NCI-H1436 (cell line): ENCODE measurements at places on chromosomes 12 and 14.

- no peak for DNase-seq
Observed at GRCh38 chr14:104723651-104724406, at the start of gene ADSS1. TSS of gene ADSS1 (plus strand) at chr14:104724229. CDS start at chr14:104724271, 42 bp downstream.

- no peak for DNase-seq
Observed at GRCh38 chr14:75479770-75480600, 42.3 kb upstream of the BATF start.

GRCh38 chr12:43762596-43762995, 3.8 kb downstream of the IRAK4 start:
- no peak for DNase-seq

GRCh38 chr12:46298261-46298660, 29.4 kb upstream of the SLC38A1 start:
- DNase-seq, result no peak

DNA sequence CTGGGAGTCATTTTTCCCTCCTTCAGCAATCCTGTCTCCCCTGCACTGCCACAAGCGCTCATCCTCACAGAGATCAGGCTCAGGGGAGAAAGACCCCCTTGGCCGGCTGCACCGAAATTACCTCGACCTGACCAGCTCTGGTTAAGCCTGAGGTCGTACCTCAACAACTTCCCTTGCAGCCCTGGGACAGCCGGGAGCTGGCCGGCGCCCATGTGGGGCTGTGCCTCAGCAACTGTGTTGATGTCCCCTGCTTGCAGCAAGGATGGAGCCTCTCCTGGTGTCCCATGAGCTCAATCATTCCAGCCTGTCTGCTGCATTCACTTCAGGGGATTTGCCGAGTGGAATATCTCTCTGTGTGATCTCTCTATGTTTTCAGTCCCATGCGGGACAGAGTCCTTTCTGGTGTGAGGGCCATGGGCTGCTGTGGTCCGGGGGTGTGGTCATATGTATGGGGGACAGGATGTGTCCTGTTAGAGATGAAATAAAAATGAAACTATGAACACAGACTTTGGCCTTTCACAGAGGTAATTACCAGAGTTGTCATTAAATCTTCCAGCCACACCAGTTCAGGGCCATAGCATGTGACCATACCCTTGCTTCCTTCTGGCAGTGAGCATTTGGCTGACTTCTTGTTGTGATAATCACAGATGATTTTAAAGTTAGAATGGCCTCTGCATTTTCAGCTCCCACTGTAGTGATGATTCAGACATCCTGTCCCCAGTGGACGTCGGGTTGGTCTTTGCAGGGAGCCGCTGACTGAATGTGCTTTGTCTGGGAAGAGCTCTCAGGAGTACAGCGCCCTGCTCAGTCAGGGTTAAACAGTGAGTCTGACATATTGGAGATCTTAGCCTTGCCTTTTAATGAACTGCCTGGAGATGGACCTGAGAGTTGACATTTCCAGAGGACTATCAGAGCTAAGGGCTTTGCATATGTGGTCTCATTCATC, 405.9 kb downstream of the AACS start:
- DNase-seq, result no peak

- no peak for DNase-seq
Observed at GRCh38 chr12:6140651-6141447, 16.4 kb upstream of the VWF start.

DNA sequence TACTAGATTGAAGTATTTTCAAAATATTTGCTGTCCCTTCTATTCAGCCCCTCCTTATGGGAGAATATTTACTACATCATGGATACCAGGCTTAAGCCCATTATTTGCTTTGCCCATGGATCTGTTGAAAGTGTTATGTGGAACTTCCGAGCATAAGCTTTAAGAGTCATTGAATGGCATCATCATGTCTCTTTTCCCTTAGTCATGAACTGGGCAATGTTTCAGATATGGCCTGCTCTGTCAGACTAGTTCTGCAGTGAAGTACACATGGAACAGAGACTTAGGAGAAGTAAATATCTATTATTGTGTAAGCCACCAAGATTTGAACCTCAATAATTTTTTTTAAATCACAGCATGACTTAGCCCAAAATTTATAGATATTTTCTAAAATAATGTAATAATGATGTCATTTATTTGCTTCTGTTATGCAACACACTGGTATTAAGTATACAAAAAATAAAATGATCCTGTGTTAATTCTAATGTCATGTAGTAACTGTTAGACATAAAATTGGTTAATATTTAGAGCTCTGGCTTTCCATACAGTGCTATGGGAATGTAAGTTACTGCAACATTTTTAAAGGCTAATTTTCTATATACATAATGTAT, 1097.3 kb downstream of the SLC16A7 start:
- no peak for DNase-seq

DNA sequence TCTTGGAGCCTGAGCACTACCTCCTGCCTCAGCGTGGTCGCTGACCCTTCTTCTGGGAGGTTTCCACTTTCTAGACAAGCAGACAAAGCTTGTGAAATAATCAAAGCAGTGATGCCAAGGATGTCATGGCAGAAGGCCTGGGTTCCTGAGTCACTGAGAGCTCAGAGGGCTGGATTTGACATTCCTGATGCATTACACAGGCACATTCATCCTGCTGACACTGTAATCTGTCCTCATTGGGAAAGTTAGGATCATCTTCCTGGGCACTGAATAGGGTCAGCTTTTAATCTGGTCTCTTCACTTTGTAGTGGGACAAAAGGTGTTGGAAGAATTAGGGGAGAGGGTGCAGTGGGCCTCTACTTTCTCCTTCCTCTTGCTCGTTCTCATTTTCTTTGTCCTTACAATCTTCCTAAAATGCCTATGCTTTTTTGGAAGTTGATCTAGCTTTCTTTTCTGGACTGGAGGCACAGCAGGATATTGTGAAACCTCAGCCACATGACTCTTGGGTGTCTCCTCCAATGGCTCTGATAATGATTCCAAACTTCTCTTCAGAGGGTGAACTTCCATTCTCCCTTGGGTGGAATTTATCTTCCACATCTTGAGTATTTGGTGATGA, 29.6 kb downstream of the EEA1 start:
- DNase-seq, result no peak

- no peak for DNase-seq
Observed at GRCh38 chr14:32256576-32256975, 53.5 kb upstream of the RNU6-8 start.

DNA sequence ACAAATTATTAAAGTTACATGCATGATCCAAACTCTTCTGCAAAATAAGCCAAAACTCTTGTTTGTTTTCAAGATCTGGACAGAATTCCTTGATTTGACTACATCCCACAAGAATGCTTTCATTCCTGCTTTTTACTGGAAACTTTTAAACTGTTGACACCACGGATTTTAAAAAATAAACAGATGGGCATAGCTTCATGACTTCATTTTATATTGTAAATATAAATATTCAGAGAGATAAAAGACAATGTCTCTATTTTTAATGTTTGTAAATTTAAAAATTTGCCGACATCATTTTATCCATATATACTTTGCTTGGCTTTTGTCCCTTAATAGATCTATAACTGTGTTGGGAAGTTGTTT, 134.3 kb upstream of the DCN start:
- DNase-seq, result no peak

DNA sequence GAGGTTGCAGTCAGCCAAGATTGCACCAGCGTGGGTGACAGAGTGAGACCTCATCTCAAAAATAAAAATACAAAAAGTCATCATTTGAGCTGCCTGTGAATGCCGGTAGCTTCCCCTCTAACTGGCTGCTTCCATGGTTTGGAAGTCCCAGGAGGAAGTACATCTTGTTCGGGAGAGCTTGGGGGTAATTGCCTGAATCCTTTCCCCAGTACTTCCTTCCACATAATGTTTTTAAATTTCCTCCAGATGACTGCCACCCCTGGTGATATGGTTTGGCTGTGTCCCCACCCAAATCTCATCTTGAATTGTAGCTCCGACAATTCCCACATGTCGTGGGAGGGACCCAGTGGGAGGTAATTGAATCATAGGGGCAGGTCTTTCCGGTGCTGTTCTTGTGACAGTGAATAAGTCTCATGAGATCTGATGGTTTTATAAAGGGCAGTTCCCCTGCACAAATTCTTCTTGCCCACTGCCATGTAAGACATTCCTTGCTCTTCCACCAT, 87.2 kb downstream of the SPRING1 start:
- no peak for DNase-seq

DNA sequence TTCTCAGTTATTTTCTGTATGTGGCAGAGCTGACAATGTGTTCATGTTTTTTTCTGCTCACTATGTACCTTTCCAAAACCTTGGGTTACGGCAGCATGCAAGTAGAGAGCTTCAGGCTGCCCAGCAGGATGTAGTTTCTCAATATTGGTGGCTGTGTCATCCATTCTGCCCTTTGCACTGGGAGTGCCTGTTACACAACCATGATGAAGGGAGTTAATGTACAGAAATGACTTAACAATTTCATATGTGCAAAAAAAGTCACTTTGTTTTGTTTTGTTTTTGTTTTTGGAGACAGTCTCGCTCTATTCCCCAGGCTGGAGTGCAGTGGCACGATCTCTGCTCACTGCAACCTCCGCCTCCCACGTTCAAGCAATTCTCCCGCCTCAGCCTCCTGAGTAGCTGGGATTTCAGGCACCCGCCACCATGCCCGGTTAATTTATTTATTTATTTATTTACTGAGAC, 6.1 kb upstream of the CNIH1 start:
- DNase-seq, result no peak

DNA sequence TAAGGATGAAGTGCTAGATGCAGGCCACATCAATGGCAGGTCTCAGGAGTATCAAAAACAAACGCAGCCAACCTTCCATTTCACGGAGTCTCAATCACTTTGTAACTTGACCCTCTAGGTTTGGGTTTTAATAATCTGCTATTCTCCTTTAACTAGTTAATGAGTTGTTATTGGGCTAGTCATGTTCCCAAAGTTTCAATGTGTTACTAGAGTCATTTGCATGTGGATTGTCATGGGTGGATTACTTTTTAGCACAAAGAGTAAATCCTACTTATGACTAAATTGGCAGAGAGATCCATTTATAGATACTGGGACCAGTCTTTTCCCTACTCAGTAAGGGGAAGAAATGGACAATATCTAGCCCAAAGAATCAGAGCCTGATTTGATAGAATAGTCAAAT, 151.0 kb downstream of the BCAT1 start:
- DNase-seq, result no peak

DNA sequence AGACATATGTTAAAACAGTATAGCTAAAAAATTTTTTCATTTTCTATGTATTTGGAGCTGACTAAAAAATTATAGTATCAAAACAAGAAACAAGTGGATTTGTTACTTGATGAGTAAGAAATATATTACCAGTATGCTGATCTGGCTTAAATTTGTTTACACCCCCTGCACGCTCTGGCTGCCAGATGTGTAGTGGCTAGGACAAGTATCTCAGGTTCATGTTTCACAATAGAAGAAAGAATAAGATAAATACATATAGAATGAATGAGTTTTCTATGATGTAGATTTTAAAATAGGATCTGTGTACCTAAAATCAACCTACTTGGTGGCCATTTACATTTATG, 13.1 kb downstream of the NAA30 start:
- no peak for DNase-seq

GRCh38 chr12:132658149-132658894, 28.8 kb downstream of the POLE start:
- DNase-seq, result no peak

GRCh38 chr12:95207407-95207806, 9.9 kb downstream of the FGD6 start:
- no peak for DNase-seq

DNA sequence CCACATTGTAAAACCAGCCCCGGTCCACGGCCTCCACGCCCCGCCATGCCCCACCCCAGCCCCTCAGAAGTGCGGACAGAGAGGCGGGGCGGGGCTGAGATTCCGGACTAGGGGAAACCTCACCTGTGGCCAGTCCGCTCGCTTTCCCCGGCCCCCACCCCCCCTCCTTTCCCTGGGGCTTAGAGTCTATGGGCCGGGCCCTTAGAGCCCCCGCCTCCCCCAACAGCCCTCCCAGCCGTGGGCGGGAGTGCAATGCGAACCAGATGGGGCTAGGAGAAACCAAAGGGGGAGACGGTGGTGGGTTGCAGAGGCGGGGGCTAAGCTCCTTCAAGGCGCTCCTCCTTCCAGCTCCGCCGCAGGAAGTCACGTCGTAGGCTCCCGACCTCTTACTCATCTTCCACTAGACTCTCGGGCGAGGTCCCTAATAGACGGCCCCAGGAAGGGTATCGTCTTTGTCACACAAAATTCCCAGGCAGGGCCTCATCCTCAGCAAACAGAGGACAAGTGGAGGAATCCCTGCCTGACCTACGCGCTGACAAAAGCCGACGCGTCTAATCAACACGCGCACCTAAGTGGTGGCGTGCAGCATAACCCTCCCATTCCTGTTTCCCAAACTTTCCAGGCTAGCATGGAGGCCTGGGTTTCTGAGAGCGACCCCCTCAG, 1.1 kb upstream of the NAB2 start:
- DNase-seq, result peak; percentile 87

DNA sequence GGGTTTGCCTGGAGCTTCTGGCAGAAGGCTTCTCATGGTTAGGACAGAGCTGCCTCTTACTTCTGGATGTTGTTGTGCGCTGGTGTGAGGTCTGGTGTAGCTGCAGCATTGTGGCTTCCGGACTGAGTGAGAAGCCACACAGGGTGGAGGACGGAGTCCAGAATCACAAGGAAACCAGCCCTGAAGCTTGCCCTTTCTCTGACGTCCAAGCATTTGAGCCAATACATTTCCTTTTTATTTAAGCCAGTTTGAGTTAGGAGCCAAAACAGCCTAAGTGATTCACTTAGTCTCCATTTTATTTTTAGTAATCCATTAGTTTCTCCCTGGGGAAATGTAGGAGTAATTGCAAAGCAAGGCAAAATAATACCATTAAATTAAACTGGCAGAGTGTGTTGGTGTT, 402.4 kb upstream of the RGS6 start:
- peak; percentile 72 for DNase-seq

DNA sequence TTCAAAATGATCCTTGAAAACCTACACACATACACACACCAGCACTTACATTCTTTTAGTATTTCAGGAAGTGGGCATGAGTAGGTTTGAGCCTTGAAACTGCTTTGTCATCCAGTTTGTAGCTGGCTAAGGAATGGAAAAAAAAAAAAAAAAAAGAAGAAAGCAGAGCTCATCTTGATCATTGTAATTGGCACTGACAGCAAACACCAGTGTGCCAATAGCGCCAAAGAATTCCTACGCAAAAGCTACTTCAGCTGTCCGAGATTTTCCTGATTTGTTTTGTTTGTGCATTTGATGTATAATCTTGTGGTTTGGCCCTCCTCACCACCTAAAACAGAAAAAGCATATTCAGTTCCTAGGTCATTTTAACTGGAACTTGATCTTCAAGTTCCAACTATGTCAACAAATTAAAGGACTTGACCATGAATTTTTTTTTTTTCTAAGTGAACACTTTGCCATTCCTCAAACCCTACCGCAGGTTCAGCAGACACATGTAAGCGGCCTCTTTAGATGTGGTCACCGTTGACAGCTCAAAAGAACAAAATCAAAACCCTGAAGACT, 57.3 kb downstream of the FLRT2 start:
- DNase-seq, result no peak
